ENCODE measurements at places on chromosomes 6 and 20.

DNA sequence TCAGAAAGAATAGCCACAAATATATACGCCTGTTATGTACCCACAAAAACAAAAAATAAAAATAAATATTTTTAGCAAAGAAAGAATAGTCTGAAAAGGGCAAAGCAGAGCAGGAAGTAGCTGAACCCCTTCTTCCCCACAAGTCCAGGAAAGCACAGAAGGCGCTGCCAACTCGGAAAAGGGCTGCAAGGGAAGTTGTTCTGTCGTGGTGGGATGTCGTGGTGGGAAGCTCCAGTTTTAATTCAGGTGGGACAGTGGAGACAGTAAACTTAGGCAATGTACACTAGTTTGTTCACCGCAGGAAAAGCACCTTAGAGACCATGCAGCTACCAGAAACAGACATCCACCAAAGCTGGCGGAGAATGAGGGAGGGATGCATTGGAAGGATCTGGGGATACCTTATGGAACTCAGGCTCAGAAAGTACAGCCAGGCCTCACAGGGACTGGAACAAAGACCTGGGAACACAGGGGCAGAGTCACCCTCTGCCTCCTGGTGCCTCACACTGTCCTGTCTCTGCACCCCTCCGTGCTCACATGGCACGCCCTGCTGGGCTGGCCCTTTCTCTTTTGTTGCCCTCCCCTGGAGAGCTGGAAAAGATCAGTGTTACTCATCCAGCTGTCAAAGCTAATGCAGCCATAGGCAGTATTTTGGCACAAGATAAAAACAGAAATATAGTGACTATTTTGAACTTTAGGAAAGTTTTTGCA, 3.3 kb upstream of the APMAP start:
- DNase-seq = no peak

- no peak for DNase-seq
Measured at GRCh38 chr20:39338469-39339376, 376.6 kb downstream of the DHX35 start.

DNA sequence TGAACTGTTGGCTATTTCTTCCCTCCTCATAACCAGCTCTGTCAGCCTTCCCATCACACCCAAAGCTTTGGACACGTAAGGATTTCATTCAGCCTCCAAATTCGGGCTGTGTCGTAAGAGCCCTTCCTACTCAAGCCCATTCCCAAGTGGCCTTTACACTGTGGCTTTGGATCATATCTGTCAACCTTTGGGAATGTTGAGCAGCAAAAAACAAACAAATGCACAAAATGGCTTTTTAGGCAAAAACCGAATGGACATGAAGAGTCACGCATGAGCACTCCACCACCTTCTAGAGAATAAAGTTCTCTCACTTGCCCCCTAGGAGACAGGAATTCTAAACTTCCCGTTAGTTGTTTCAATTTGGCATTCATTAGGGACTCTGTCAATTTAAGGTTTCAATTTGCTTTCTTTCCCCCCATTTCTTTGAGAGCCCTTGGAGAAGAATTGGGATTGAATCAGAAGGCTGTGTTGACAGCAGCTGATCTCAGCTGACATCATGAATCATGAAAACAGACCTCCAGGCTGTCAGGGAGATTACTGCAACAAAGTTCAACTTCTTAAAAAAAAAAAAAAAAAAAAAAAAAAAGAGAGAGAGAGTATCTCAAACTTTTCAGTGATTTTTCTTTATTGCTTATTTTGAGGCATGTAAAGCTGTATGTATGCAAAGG, 110.3 kb downstream of the BCAS1 start:
- DNase-seq = no peak

DNA sequence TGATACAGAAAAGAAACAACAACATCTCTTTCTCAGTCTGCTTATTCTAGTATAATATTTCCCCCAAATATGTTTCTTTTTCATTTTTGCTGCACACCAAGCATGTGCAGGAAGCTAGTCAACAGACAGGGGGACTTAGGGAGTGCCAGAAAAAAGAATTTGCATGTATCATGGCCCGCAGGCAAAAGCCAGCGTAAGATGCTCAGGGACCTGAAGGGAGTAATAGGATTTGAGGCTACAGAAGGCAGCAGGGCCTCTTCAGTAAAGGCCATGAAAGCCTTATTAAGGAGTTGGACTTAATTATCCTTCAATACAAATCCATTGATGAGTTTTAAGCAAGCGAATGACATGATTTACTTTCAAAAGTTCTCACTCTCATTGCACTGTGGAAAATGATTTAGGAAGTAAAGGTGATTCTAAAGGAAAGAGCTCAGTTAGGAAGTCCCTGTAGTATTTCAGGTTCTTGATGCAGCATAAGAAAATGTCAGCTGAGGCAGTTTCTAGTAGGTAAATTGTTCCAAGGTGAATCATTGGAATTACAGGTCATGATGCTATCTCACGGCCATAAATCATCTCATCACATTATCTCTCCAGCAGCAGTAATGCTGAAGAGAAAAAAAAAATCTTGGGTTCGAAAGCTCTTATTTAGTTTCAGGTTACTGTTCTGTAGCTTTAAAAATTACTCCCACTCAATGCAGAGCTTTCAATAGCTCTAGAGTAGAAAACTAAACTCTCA, 94.8 kb downstream of the PTCHD4 start:
- DNase-seq = no peak

- no peak for DNase-seq
Measured at GRCh38 chr6:41159415-41160082, 3.4 kb downstream of the TREM2 start.

DNA sequence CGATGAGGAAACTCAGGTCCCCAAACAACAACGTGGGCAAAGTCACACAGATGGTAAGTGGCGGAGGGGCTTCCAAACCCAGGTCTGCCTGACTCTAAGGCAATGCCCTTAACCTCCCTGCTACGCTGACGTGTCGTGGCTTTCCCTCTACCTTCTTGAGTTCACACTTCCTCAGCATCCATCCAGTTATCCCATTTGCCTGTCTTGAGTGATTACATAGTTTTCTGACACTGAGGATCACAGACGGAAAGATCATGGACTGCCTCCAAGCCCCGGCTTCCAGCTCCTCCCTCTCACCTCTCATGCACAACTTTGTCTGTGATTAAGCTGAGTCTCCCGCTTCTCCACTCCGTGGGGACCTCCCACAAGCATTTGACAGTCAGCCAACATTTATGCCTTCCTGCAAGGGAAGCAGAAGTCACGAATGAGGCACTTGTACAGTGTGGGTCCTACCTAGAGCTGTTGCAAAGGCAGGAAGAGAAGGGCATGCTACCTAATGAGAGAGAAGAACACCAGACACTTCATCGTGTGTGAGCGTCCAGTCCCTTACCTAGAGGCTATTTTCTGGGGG, 33.8 kb downstream of the TBC1D7 start:
- DNase-seq = no peak

GRCh38 chr20:59729506-59729905, 125.2 kb downstream of the PHACTR3 start:
- no peak for DNase-seq

DNA sequence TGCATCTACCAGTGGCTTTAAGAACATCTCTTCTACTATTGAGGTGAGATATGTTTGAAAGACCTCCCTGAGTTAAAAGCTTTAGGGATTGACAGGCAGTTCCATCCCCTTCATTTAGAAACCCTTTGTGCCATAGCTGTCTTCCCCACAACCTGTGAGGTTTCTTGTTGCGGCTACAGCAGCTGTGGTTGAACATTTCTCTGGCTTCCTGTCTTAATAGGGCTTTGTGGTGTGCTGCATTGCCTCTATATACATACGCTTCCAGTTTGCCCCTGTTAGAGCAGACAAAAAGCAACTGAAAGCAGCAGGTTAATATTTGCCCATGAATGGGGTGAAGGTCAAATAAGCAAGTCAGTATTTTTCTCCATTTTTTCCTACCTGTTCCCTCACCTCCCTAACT, 210.2 kb downstream of the TMEM200A start:
- peak; percentile 63 for DNase-seq

DNA sequence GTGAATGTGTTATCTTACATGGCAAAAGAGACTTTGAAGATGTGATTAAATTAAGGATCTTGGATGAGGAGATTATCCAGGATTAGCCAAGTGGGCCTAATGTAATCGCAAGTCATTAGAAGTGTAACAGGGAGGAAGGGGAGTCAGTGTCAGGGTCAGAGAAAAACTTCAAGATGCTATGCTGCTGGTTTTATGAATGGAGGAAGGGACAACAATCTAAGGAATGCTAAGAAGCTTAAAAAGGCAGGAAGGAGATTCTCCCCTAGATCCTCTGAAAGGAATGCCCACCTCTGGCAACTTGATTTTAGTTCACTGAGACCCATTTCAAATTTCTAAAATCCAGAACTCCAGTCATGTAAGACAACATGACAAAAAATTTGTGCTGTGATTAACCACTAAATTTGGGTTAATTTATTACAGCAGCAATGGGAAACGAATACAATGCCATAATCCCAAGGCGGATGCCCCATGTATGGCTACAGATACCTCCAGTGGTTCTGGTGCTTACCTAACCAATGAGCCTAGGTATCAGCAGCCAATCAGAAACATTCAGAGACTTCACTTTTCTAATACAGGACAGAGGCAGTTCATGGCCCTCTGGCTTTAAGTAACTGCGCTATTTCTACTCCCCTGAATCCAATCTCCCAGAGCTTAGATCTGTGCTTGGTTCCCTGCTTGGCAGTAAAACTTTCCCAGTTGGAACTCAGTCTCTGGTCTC, 3.6 kb upstream of the TAAR8 start:
- no peak for DNase-seq

Data from T-helper 2 cell treated with Interferon-gamma antibody and Interleukin-4, amounts not matched to agents 5 μg/mL and 100 μg/mL, for 36 hours (primary cell).